ENCODE measurements at places on chromosomes 2 and 18.
A peak's percentile ranks its signal among the peaks of the same experiment; 100 is the strongest.

DNA sequence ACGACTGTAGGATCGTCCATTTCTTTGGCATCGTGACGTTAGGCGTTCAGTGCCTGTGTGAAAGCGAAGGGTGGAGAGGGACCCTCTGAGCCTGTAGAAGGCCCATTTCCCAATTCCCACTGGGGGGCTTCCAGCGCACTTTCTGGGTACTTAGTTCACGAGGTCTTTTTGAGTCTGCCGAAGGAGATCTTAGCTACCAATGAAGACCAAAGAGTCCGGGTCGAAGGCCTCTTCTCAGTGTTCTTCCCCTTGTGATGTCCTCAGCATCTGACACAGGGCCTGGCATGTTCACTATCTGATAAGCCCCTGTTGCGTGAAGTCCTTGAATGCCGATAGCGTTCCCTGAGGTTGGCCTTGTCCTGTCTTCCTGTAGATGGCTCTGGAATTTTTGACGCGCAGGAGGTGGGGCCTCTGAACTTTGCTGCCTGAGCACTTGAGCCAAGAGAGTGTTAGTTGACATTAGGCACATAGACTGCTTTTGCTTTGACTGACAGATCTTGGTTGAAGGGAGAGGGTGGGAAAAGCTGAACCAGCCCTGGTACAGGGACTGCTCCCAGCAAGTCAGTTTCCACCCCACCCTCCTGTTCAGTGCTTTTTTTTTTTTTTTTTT, 52.8 kb downstream of the LDLRAD4 start:
- no peak overlapping the region for H3K4me3 ChIP-seq
- H3K4me1 ChIP-seq, result peaks cover 31% of the 10 kb centered on the region
- no peak overlapping the region for H3K27ac ChIP-seq
- no peak for DNase-seq
- H3K27me3 ChIP-seq, result no peaks in the 10 kb centered on the region
- H3K36me3 ChIP-seq, result no peaks in the 10 kb centered on the region

DNA sequence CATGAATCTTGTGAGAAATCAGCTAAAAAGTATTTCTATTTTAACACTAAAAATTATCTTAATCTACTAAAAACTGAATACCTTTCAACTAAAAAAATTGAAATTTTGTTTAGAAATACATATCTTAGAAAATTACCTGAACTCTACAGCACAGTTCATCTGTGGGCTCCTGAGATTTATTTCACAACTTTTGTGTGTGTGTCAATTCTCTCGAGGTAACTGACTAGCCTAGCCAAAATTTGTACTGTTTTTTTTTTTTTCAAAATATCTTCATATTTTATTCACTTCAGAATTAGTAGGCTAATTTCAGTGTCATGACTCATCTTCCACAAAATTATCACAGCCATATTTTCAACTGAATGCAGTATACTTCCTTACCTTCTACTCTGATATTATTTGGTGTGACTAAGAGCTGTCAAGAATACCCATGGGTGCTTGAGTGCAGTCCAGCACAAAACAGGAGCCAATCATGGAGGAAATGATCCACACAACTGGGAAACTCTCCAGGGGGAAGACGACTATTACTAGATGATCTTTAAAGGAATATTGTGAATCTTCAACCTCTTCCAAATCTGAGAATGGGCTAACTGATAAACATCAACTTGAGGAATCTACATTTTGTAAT, 174.6 kb downstream of the ZNF385B start:
- DNase-seq, result no peak
- H3K27ac ChIP-seq, result no peak overlapping the region
- H3K27me3 ChIP-seq, result no peaks in the 10 kb centered on the region
- H3K36me3 ChIP-seq, result no peaks in the 10 kb centered on the region

- no peak overlapping the region for H3K27ac ChIP-seq
- H3K4me1 ChIP-seq, result no peaks in the 10 kb centered on the region
- H3K27me3 ChIP-seq, result peaks cover 3% of the 10 kb centered on the region
- DNase-seq, result no peak
- no peak overlapping the region for H3K4me3 ChIP-seq
Measured at GRCh38 chr2:12502759-12503158, 214.0 kb upstream of the TRIB2 start.

DNA sequence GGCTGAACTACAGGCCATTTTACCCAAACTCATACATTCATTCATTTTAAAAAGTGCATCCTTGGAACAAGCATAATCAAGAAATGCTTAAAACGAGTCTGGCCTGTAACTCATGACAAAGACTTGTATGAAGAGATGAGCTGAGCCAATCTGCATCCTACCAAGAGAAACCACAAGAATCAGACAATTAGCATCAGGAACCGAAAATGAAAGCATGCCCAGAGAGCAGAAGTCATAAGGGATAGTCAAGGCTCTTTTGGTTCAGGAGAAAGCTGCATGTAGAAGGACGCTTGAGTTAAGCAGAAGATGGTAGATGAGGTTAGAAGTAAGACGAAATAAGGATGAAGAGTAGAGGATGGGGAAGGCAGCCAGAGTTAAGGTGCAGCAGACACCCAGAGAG, 137.0 kb upstream of the CTNNA2 start:
- no peak overlapping the region for H3K27ac ChIP-seq
- no peak overlapping the region for H3K4me3 ChIP-seq
- no peaks in the 10 kb centered on the region for H3K36me3 ChIP-seq
- DNase-seq, result no peak
- no peaks in the 10 kb centered on the region for H3K27me3 ChIP-seq

DNA sequence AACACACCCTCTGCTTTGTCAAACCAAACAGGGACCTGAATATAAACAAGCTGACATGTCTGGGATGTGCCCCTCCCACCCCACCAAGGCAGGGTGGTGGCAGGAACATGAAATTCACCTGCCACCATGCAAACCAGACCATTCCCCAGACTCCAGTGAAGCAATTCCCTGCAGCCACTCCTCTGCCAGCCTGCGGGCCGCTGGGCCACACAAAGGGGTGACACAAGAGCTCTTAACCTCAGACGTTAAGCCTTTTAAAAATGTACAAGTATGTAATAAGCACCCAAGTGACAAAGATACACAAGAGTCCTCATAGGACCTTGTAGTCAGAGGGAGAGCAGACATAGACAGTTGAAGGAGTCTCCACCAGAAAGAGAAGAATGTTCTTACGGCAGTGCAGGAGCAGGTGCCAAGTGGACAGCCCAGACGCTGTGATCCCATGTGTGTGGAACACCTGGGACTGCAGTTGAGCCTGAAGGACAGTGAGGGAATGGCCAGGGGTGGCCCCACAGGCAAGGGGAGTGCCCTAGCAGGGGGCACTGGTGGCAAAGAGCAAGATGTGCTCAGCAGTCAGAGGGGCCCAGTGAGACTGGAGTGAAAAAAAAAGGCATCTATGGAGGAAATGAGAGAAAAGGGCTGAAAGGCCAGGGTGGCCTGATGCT, 36.9 kb downstream of the CRACDL start:
- H3K27ac ChIP-seq, result no peak overlapping the region
- no peak overlapping the region for H3K4me3 ChIP-seq
- H3K36me3 ChIP-seq, result no peaks in the 10 kb centered on the region
- DNase-seq, result no peak
- no peaks in the 10 kb centered on the region for H3K27me3 ChIP-seq

GRCh38 chr2:47422016-47422415, 19.1 kb downstream of the MSH2 start:
- H3K27me3 ChIP-seq, result no peaks in the 10 kb centered on the region
- H3K36me3 ChIP-seq, result peaks cover 24% of the 10 kb centered on the region
- no peak for DNase-seq
- no peaks in the 10 kb centered on the region for H3K4me1 ChIP-seq
- H3K27ac ChIP-seq, result no peak overlapping the region

DNA sequence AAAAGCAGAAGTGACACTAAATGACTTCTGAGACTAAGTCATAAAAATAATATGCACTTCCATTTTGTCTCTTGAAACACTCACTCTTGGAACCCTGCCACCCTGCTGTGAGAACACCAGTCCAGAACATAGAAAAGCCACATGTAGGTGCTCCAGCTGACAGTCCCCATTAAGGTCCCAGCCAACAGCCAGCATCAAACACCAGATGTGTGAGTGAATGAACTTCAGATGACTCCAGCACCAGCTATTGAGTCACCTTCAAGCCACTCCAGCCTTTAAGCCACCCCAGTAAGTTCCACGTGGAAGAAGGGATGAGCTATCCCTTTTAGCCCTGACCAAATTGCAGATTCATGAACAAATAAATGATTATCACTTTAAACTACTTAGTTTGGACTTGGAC, 31.5 kb upstream of the LGALSL start:
- no peaks in the 10 kb centered on the region for H3K36me3 ChIP-seq
- peak overlapping the region; percentile 83 for H3K27ac ChIP-seq
- no peak overlapping the region for H3K4me3 ChIP-seq
- no peaks in the 10 kb centered on the region for H3K27me3 ChIP-seq
- H3K4me1 ChIP-seq, result peaks cover 52% of the 10 kb centered on the region

DNA sequence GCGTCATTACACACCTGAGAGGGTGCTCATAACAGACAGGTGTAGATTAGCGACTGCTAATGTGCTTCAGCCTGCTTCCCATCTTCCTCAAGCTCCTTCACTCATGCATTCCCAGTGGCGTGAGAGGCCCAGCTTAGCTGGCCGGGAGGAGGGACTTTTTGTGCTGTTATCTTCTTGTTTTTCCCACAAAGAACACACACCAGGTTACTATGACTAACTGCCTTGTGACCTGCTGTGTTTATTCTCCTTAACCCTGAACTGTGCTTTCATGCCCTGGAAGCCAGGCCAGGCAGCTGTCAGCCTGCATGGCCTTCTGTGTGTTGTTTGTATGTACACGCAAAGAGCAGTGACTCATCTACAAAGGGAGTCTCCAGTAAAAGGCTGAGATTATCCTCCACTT, 143.8 kb downstream of the PIEZO2 start:
- H3K4me1 ChIP-seq, result peaks cover 8% of the 10 kb centered on the region
- H3K36me3 ChIP-seq, result no peaks in the 10 kb centered on the region
- H3K4me3 ChIP-seq, result no peak overlapping the region
- DNase-seq, result no peak
- H3K27ac ChIP-seq, result no peak overlapping the region

- no peak for DNase-seq
- no peak overlapping the region for H3K27ac ChIP-seq
- no peak overlapping the region for H3K4me3 ChIP-seq
- no peaks in the 10 kb centered on the region for H3K27me3 ChIP-seq
- peaks cover 6% of the 10 kb centered on the region for H3K4me1 ChIP-seq
- peaks cover 7% of the 10 kb centered on the region for H3K36me3 ChIP-seq
Measured at GRCh38 chr2:120218181-120218580, 5.0 kb downstream of the TMEM185B start.

GRCh38 chr2:134897932-134898331, 20.7 kb upstream of the CCNT2 start:
- H3K27ac ChIP-seq, result no peak overlapping the region
- no peak for DNase-seq
- no peaks in the 10 kb centered on the region for H3K27me3 ChIP-seq
- H3K4me1 ChIP-seq, result no peaks in the 10 kb centered on the region

- no peak for DNase-seq
- H3K27me3 ChIP-seq, result no peaks in the 10 kb centered on the region
- H3K4me1 ChIP-seq, result peaks cover 6% of the 10 kb centered on the region
- H3K4me3 ChIP-seq, result no peak overlapping the region
- no peaks in the 10 kb centered on the region for H3K36me3 ChIP-seq
Measured at GRCh38 chr2:9949239-9949991, 2.1 kb upstream of the GRHL1 start.

DNA sequence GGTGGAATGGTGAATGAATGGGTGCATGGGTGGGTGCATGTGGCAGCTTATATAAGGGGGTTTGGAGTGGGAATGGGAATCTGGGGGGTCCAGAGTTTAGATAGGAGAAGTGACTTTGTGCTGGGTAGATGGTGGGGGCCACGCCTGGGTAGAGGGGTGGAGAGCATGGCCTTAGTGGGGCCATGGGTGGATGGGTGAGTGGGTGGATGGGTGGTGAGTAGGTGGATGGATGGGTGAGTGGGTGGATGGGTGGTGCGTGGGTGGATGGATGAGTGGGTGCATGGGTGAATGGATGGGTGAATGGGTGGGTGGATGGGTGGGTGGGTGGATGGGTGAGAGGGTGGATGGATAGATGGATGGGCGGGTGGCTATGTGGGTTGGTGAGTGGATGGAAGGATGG, 53.9 kb downstream of the MYO7B start:
- H3K4me1 ChIP-seq, result no peaks in the 10 kb centered on the region
- no peak overlapping the region for H3K4me3 ChIP-seq

GRCh38 chr2:148614322-148615049, 30.1 kb upstream of the EPC2 start:
- no peak for DNase-seq
- no peak overlapping the region for H3K27ac ChIP-seq
- no peaks in the 10 kb centered on the region for H3K36me3 ChIP-seq

- no peaks in the 10 kb centered on the region for H3K36me3 ChIP-seq
- peaks cover 60% of the 10 kb centered on the region for H3K27me3 ChIP-seq
- H3K4me1 ChIP-seq, result peaks cover 20% of the 10 kb centered on the region
- DNase-seq, result no peak
Measured at GRCh38 chr2:29923110-29923721, 1.8 kb upstream of the ALK start.

- no peaks in the 10 kb centered on the region for H3K27me3 ChIP-seq
- no peak overlapping the region for H3K27ac ChIP-seq
- H3K36me3 ChIP-seq, result no peaks in the 10 kb centered on the region
Measured at GRCh38 chr18:44996261-44996660, 315.6 kb downstream of the SETBP1 start.

DNA sequence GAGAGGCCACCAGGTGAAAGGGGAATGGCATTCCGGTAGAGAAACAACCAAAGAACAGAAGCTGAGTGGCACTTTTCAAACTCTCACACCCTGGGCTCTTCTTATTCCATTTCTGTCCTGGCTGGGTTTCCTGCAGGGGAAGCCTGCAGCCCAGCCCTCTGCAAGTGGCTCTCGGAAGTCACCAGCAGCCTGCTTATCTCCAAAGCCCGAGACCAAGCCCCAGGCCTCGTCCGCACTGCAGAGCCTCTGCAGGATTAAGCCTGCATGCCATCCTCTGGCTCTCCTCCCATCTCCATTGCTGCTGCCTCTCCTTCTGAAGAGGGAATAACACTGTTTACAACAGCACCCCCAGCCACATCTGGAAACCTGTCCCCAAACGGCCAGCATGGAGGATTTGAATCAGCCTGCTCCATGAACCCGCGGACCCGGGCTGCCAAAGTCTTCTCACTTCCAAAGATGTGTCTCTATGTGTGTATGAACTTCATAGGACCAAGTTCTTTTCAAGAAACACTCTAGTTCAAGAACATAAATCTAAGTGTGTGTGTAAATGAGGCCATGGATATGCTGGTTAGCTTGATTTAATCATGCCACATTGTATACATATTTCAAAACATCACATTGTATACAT, 54.2 kb downstream of the DIPK1C start:
- no peak overlapping the region for H3K4me3 ChIP-seq
- no peaks in the 10 kb centered on the region for H3K27me3 ChIP-seq
- no peaks in the 10 kb centered on the region for H3K4me1 ChIP-seq
- DNase-seq, result no peak
- no peak overlapping the region for H3K27ac ChIP-seq

DNA sequence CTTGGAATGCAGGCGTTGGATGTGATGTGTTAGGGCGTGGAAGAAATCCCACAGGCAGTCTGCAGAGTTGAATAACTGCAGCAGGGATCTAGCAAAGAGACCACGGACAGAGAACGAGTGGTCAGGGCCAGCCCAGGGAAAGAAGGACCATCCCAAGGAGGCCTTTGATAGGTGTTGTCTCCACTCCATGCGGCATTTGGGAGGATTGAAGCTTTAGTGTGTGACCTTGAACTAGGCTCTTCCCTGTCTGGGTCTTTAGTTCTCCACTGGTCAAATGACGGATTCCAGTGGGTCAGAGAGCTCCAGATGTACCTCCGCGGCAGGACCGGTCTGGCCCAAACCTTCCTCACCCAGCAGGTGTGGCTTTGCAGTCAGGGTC, 18.4 kb downstream of the GREB1 start:
- H3K36me3 ChIP-seq, result no peaks in the 10 kb centered on the region
- DNase-seq, result no peak
- H3K4me1 ChIP-seq, result peaks cover under 1% of the 10 kb centered on the region

All from psoas muscle (tissue), 8 donors.